Activated T-helper 1 cell treated with anti-CD3 and anti-CD28 coated beads, Interleukin-12 subunit alpha, Interleukin-12 subunit beta, Interleukin-2, Interleukin-4 antibody, amounts not matched to agents 30 ng/mL and 10 ng/mL and 1 ng/mL, durations not matched to agents 14 hours and 24 hours and 36 hours (primary cell): ENCODE measurements at places on chromosomes 4 and X.
A peak's percentile ranks its signal among the peaks of the same experiment; 100 is the strongest.

DNA sequence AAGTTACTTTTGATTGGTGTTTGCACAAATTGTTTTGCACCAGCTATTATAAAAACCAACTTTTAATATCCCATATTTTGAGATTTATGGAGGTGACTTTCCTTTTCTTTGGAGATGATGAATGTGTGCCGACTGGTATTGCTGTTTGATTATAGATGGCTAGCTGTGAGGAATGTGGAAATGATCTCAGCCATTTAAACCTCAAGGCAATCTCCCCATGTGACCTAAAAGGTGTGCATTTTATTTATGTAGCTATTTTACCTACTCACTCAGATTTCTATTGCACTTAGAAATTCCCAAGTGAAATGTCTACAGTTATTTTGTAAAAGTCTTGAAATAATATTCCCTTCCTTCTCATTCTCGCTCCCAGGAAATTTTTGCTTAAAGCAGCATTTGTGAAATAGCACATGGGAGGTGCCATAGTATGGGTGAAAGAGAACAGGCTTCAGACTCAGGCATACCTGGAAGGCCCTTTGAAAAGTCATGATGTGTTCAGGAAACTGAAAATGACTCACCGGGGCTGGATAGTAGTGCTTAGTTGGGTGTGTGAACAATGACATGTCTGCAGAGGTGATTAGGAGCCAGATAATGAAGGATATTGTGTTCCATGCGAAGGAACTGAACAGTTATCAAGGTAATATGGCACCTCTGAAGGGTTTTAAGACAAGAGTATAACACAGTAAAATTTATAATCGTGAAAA lies 247.6 kb downstream of the CBLL2 start:
- no peak for DNase-seq

DNA sequence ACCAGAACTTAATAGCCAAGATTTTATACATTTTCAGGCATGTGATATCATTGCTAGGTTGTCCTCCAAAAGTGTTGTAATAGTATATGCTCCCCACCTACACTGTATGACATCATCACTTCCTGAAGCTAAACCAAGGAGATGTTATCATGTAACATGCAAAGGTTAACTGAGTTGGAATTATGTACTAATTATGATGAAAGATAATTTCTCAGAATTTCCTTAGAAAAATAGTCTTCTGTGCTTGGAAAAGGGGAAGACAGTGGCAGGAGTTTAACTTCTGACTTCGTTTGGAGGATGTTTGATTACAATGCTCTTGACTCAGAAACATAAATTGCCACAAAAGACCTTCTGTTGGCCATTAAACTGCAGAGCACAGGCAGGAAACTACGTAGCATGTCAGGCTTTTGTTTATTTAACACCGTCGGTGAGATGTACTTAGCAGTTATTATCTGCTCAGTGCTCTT lies 83.6 kb upstream of the GUCY1A1 start:
- no peak for DNase-seq

- DNase-seq: no peak
Measured at GRCh38 chr4:121034017-121034416, 38.3 kb downstream of the NDNF start.

DNA sequence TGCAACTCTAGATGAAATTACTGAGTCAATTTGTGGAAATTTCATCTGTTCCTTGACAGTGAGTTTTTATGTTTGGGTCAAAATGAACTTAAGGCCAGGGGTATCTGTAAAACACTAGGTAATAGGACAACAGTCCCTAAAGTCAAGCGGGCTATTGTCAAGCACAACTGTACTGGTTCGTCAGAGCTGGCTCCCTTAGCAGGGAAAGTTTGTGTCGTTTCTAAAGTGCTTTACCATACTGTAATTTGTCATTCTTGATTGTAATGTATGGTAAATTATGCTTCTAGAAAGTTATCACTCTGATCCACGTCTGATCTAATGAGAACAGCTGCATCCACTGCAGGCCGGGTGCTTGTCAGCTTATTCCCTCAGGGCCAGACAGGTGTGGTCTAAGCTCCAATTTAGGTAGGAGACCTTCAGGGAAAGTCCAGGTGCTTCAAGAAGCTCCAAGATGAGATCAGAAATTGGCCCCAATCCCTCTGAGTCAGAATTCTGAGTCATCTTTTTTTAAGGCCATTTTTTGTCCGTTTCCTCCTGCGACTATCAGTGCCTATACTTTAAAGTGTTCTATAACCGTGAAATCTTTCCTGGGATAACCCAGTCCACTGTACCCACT lies 92.2 kb downstream of the PALLD start:
- DNase-seq: no peak

DNA sequence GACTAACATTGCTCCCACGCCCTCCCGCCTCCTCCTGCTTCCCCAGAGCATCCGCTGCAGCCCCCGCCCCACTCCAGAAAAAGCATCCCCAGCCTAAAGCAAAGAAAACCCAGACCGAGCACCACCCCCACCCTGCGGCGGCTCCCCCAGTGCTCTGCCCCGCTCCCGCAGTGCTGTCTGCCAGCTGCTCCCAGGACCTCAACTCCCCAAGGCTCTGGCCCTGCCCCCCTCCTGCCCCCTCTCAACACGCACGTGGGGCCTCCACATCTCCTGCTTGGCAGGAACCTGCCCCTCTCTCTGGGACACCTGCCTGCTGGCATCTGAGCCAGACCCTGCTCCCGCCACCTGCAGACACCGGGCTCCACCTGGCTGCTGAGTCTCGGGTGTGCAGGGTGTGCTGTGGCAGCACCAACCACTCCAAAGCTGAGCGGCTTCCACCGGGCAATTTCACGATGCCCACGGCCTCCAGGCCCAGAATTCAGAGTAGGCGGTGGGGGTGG lies 79.4 kb downstream of the FAM53A start:
- no peak for DNase-seq

DNA sequence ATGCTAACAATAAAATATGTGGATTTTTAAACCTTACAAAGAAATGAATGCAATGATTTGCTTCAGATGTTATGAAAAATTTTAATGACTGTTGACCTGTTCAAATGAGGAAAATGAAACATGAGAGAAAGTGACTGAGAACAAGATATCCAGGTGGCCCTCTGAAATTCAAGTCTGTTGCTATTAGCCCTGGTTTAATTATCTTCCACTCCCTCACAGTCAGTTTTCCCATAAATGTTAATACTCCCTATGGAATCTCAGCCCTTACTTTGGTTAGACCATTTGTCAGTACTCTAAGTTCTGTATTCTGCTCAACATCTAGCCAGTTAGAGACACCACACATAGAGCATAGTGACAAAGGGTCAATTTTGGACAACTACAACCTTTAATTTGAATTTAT lies 327.8 kb downstream of the PDGFC start:
- no peak for DNase-seq

GRCh38 chr4:34922325-34922724 lies 1322.0 kb downstream of the ARAP2 start:
- DNase-seq: no peak

DNA sequence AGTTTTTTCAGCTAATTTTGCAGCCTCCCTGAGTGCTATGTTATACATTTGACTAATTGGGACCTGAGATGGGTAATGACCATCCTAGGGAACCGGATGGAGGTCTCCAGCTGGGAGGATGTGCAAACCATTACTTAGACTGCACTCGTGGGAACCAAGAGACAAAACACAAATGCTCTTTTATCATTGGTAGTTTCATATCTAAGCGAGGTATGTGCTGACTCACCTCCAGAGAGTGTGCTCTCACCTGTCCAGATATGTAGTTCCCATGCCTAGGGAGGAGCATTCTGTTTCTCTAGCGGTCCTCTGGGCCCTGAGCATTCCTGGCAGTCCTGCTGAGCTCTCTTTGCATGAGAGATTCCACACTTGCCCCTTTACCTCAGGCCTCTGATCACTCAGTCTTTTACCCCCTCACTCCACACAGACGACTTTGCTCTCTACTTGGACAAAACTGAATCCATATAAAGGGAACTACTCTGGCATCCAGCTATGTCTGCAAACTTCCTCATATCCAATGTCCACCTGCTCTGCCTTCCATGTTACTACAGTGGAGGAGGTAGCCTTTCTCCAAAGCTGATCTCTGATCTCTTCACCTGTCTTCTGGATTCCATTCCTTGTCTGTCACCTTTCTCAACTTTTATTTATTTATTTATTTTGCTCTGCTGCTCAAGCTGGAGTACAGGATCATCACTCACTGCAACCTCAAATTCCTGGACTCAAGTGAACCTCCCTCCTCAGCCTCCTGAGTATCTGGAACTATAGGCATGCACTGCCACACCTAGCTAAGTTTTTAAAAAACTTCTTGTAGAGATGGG lies 88.4 kb downstream of the LRP2BP start:
- DNase-seq: no peak

DNA sequence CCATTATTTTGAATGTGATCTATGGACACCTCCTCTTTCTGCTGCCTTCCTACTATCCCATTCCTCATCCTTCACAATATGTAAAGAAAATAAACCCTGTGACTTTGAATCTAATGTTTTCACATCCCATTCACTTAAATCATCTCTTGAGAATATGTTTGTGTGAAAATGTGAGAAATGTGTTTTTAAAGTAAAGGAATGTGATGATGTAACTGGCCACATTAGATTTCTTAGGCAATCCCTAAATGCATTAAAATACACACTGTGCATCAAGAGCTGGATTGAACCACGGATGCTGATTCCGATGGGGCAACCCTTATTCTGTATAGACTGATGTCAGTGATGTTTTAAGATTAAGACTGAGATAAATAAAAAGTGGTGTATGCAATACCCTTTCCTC lies 558.9 kb upstream of the TENM3 start:
- DNase-seq: no peak

- DNase-seq: no peak
Measured at GRCh38 chrX:35722128-35722527, 76.0 kb upstream of the MAGEB16 start.

DNA sequence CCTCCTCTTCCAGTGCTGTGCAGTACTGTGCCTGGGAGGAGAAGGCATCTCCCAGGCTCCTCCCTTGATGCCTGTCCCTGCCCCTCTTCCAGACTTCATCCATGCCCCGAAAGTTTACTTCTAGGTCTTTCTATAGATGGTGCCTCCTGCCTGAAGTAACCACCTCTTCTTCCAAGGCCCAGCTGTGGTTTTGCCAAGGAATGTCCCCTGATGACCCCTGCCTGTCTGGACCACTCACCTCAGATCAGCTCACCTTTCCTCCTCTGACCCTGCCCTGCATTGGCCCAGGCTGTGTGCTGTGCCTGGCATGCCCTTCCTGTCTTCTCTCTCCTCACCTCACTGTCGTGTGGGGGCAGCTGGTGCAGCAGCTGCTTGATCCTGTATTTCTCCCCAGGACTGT lies 6.8 kb downstream of the PRICKLE3 start:
- no peak for DNase-seq

- DNase-seq: no peak
Measured at GRCh38 chr4:89563431-89563830, 255.8 kb upstream of the GPRIN3 start.

DNA sequence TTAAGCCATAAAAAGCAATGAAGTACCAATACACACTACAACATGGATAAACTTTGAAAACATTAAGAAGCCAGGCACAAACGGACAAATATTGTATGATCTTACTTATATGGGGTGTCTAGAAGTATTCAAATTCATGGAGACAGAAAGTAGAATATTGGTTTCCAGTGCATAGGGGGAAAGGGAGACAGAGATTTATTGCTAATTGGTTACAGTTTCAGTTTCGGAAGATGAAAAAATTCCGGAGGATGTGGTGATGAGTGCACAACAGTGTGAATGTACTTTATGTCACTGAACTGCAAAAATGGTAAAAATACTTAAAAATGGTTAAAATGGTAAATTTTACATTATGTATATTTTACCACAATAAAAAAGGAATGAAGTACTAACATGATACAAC lies 5.1 kb upstream of the PRDX4 start:
- peak; percentile 5 for DNase-seq

GRCh38 chrX:122046815-122047214 lies 999.4 kb downstream of the GLUD2 start:
- no peak for DNase-seq

- DNase-seq: no peak
Measured at GRCh38 chr4:136850446-136850845, 681.8 kb downstream of the PCDH18 start.

DNA sequence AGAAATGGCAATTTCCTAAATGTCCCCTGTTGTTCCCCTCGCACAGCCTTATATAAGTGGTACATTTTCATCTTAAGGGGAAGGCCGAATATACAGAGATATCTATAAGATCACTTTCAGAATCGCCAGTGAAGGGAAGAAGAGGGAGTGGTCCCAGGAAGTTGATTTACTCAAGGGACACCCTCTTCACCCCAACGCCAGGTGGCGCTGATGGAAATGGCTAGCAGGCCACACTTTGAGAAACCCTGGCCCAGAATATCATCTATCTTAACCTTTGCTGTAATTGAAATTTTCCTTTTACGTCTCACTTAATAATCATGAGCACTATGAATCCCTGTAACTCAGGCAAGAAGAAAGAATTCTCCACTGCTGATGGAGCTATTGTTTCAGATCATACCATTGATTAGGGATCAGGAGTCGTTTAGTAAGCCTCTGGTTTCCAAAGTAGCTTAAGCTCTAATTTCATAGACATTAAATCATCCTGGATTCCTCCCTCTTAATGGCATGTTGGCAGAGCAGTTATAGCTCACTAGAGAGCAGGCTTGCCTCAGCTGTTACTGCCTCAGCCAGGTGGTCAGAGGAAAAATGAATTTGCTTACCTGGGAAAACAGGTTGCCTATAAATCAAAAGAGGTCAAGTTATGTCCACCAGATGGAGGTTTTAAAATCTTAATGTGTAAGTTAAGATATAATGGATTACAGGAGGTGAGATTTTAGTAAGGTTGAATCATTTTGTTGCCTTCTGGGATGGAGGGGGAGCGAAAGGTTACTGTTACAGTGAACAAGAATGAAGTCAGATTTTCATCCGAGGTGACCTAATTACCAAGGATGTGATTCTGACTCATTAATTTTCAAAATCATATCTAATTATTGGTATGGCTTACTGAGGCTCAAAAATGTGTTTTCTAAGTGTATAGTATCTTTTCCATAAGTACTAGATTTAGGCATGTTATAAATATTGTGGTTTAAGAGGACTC lies 941.2 kb upstream of the TENM3 start:
- DNase-seq: no peak

DNA sequence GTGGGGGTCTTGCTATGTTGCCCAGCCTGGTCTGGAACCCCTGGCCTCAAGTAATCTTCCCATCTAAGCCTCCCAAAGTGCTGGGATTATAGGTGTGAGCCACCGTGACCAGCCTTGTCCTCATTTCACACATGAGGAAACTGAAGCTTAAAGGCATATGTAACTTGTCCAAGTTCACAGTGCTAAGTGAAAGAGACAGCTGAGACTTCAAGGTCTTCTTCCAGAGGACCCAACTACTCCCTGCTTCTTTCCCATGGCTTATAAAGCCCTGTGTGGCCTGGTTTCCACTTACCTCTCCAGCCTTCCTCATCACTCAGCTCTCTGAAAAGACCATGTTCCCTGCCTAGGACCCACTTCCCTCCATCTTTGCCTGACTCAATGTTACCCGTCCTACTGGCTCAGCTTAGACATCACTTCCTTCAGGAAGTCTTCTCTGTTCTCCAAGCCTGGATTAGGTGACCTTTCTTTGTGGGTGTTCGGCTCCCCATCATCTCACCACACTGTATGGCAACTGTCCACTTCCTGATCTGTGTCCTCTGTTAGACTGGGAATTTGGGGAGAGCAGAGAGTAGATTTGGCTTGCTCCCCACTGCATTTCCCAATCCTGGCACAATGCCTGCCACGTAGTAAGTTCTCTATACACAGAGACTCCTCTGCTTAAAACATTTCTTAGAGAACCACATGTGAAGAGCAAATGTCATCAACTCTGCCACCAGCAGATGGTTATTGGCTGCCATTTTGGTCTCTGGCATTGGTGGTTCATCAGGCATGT lies 30.4 kb upstream of the LAMP2 start:
- no peak for DNase-seq
